ENCODE measurements at places on chromosomes 13 and 19. TPM values are rescaled to one million over a fixed set of nuclear protein-coding genes. Genes with fewer than 3 reads are reported as not detected.

Gene ZNF534
- polyA plus RNA-seq, result 0.57 TPM

Gene OR7A5
- polyA plus RNA-seq, result not detected

Gene ARHGAP45
- polyA plus RNA-seq, result 14.9 TPM

DNA sequence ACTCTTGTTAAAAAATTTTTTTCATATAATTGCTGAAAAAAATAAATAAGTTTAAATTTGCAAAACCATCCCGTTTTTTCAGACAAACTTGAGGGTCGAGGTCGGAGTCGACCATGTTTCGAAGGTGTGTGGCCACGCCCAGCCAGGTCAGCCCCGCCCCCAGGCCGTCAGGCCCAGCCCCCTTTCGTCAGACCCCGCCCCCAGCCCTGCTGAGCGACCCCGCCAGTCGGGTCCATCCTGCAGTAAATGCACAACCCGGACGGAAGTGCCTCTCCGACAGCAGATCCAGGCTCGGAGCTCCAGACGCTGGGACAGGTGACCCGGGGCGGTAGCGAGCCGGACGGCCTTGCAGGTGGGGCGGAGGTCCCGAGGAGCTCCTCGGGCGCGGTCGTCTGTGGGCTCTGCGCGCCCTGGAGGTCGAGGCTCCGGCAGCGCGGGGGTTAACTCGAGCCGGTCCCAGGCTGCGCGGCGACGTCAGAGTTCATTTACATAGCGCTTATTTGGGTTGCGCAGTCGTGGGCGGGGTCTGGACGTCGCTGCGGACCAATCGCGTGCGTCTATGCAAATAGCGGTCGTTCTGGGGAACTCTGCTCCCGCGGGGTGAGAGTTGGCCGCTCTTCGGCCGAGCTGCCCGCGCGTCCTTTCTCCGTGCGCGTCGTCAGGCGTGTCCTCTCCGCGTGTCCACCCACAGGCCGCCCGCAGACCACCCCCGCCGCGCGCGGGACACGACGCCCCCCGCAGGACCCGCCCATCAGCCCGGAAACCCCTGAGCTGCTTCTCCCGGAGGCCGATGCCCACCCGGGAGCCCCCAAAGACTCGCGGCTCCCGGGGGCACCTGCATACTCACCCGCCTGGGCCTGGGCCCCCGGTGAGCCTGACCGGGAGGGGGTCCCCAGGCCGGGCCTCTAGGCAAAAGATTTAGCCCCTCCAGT lies at the start of gene OCEL1:
Gene OCEL1 (plus strand): TSS at position 225 of the 932 bp plus-strand sequence. CDS start 22 bp downstream, at position 247.
- peak; percentile 96 for DNase-seq

- no peak for DNase-seq
Observed at GRCh38 chr13:100461309-100462030, 127.1 kb downstream of the GGACT start.

DNA sequence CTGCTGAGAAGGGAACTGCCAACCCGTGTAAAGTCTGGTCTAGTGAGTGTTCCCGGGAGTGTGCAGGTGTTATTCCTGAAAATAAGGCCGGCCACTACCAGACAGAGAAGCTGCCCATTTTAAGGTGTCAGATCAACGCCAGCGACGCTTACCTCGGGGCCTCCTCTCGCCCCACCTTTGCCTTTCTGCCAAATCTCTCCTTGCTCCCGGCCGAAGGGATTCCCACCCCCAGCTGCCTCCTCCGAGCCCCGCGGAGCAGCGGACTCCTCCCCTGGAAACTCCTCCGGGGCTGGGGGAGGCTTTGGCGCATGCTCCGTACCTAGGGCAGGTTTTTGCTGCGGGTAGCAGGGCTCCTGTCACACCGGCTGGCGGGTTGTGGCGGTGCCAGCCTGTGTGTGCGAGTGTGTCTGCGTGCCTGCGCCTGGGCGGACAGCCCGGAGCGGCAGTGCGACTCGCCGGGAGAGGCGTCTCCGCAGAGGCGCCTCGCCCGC lies at the start of gene HS6ST3:
Gene HS6ST3 (plus strand): TSS at position 359 of the 491 bp plus-strand sequence.
- DNase-seq, result no peak

- no peak for DNase-seq
Observed at GRCh38 chr13:110387451-110388107, 80.5 kb downstream of the COL4A2 start.

DNA sequence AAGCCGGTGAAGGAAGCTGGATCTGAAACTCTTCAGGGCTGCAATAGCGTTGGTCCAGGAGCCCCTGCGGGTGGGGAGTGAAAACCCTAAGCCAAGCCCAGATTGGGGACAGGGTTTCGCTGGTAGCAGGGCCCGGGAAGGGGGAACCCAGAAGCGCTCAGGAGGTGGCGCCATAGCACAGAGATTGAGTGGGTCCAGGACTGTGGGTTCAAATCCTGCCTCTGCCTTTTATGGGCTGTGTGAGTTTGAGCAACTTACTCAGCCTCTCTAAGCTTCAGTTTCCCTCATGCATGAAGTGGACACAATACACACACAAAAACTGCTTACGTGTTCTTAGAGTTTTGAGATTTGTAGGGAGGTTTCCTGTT lies 8.3 kb upstream of the SYCN start:
- DNase-seq, result no peak

DNA sequence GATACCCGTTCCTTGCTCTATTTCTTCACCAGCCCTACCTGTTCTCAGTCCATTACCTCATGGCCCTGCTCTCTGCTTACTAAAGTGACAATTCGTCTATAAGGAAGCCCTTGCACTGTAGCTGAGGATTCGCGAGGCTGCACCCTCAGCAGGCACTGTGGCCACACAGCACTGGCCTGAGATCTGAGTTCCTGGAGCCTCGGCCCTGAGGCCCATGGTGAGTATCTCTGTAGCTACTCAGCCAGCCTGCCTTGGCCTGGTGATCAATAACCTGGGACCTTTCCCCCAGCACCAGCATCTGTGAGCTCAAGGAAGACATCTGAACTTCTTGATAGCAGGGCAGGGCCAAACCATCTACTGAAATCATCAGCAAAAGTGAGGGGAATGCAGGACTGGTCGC lies 90.7 kb downstream of the RGCC start:
- no peak for DNase-seq
